Activated CD4-positive, alpha-beta T cell treated with anti-CD3 and anti-CD28 coated beads, Interleukin-2, Interleukin-4, amounts not matched to agents 100 ng/mL and 50 ng/mL, durations not matched to agents 16 hours and 8 hours (primary cell): ENCODE measurements at places on chromosomes 1 and 21.
A peak's percentile ranks its signal among the peaks of the same experiment; 100 is the strongest.

- DNase-seq: no peak
These were observed 252.0 kb downstream of the PTBP2 start for GRCh38 chr1:96973605-96974004.

DNA sequence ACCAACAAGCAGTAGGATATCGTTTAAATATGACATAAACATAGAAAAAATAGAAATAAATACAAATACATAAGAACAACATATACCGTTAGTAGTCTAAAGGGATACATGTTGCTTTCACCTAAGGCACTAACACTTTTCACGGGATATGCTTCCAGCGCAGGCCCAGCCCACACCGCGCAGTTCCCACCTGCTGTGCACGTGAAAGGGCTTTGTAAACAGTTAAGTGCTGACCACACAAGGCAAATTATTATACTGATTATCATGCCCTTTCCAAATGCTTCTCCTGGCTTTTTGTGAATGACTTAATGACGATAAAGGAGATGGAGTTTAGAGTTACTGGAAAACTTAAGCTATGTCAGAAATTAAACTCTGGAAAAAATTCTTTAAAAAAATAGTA is 11.3 kb upstream of the IL22RA1 start:
- DNase-seq: no peak

GRCh38 chr1:217072926-217073325 is 349.7 kb upstream of the ESRRG start:
- DNase-seq: no peak

GRCh38 chr1:1333551-1334241 is 2.6 kb downstream of the TAS1R3 start:
- DNase-seq: no peak

DNA sequence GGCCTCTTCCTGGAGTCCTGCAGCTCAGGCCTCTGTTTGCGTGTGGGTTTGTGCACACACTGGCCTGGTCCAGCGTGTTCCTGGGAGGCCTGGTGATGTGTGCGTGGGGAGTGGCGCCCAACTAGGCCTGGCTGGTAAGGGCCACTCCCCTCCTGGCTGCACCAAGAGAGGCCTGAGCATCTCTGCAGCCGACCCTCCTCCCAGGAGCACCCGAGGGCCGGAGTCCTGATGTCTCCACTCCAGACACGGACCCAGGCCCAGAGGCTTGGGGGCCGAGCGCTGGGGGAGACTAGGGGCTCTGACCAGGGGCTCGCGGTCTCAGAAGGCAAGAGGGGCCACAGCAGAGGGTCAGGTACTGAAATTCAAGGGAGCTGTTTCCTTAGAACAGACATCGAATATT is 33.3 kb downstream of the MORN1 start:
- no peak for DNase-seq

DNA sequence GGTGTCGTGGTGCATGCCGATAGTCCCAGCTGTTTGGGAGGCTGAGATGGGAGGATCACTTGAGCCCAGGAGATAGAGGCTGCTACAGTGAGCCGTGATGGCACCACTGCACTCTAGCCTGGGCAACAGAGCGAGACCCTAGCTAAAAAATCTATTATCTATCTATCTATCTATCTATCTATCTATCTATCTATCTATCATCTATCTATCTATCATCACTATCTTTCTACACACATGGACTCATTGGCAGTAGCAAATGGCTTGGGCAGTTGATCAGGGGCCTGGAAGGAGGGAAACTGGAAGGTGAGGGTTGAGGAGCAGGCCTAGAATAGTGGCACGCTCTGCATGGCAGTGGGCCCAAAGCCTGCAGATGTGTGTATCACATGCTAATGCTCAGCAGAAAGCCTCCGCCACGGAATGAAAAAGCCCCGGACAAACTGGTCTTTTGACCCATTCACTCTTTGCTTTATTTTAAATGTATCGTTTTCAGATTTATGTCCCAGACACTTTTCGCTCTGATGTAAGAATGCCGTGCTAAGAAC is 7.3 kb upstream of the HUNK start:
- DNase-seq: no peak

DNA sequence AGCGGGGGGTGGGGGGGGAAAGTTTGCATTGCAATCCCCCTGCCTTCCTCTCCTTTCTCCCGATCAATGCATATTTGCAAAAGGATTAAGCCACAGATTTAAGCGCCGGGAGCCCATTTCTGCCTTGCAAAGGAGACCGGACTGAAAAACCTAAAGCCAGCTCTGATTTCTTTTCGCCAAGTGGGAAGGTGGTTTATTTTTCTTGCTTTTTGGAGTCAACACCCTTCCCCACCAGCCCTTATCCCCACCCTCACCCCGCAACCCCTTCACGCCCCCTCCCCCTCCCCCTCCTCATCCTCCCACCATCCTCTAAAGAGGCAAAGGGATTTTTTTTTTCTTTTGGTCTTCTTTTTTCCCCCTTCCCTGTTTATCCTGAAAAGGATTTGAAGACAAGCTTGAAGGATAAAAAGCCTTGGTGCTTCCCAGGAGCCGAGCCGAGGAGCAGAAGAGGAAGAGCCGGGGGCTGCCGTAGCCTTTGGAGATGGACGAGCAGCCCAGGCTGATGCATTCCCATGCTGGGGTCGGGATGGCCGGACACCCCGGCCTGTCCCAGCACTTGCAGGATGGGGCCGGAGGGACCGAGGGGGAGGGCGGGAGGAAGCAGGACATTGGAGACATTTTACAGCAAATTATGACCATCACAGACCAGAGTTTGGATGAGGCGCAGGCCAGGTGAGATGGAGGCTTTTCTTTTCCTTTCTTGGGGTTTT is 513 bp downstream of the PBX1 start:
- DNase-seq: no peak

- no peak for DNase-seq
These were observed 3.7 kb downstream of the GADD45A start for GRCh38 chr1:67688526-67689219.

- no peak for DNase-seq
These were observed 12.6 kb downstream of the TRIM46 start for GRCh38 chr1:155186067-155186793.

DNA sequence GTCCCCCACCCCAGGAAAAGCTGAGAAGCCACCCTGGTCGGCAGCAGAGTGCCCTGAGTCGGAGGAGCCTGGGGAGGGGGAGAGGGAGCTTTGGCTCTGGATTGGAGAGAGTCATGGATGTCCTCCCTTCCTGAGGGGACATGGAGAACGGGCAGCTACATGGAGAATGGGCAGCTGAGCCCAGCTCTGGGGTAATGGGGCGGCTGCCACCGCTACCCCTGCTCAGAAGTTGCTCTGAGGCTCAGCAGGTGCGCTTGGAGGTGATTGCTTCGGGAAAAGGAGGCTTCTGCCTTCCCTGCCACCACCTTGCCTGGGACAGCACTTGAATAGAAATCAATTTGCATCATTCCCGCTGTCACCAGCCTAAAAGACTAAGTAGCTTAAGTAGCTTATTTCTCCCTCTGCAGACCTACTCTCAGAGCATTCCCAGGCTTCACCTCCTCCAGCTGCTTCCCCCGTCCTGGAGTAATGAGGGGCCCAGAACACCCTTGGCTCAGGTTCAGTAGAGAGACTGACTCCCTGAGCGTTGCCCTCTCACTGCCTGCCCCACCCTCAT is 8.3 kb downstream of the DISP3 start:
- DNase-seq: no peak

- DNase-seq: no peak
These were observed 22.7 kb downstream of the POFUT2 start for GRCh38 chr21:45264912-45265515.

DNA sequence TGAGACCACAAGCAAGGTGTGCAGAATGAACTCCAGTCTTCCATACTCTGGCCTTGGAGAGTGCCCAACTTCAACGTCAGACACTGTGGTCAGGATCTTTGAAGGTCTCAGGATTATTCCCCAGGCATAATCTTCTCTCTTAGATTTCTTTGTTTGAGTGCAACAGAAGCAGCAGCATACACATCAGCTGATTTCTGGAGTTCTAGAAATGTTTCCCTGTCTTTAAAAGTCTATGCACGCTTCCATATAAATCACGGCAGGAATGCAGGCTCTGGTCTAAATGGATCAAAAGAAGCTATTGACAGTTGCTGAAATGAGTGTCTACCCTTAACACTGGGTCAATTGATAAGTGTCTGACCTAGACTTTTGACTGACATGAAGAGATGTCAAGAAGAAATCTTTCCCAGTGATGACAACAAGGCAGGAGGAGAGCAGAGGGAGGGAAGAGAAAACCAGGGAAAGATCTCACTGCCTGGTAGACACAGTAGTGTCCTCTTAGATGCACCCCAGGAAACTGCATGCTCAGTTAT is 279.7 kb downstream of the SPATA17 start:
- DNase-seq: no peak

DNA sequence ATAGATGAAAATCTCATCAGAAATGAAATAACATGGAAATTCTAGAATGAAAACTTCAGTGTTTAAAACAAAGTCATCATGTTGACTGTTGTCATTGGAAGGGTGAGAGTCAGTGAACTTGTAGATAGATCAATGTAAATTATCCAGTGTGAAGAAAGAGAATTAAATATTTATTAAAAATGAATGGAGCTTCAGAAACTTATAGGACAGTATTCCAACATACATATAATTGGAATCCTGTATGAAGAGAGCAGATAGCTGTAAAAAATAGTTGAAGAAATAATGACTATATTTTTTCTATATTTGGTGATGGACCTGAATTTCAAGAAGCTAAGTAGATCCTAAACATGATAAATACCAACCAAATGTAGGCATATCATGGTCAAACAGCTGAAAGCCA is 60.0 kb downstream of the MAN1A2 start:
- DNase-seq: no peak

DNA sequence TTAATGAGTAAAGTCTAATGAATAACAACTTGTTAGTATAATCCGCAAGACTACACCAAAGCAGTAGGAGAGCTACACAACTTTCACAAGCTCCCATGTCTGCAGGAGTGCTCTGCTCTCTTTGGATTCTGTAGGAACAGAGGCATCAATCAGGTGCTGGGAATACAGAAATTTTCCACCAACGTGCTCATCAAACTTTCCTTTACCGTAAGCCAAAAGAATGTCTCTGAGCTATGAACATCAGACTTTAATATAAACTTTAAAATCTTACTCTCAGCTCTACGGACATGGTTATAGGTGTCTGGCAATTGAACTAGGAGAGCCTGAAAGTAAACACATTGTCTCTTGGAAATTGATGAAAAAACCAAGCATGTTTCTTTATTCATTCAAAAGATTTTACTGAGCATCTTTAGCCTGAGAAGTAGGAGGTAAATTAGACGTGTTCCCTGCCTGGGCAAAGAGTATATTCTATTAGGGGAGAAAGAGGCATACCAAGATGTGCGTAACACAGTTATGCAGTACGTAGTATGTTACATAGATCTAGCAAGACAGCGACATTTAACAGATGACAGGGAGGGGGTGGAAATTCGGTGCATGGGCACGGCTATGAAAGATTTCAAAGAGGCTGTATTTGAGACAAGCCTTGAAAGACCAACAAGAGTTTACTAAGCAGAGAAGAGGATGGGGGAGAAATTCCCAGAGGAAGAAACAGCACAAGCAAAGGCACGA is 85.2 kb downstream of the TM2D1 start:
- no peak for DNase-seq

DNA sequence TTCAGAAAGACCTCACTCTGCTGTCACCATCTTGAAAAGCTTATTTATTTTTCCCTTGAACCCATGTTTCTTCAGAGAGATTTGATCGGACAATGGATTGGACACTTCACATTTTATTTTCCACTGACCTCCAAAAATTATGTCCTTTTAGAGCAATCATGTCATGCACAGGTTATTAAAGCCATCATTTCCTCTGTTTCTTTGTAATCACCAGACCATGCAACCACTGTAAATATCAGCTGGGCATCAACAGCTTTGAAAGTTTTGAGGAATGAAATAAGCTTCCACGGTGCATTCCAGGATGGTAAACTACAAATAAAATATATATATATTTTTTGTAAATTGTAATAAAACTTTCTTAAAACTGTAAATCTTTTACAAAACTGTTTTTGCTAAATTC is 144.1 kb upstream of the ADAMTS5 start:
- DNase-seq: no peak

GRCh38 chr1:66300972-66301451 is 232.9 kb upstream of the SGIP1 start:
- DNase-seq: peak; percentile 70

- DNase-seq: no peak
These were observed 6.6 kb upstream of the C1orf174 start for GRCh38 chr1:3906672-3907020.

GRCh38 chr1:89724369-89725010 is 91.6 kb downstream of the LRRC8C start:
- peak; percentile 89 for DNase-seq

DNA sequence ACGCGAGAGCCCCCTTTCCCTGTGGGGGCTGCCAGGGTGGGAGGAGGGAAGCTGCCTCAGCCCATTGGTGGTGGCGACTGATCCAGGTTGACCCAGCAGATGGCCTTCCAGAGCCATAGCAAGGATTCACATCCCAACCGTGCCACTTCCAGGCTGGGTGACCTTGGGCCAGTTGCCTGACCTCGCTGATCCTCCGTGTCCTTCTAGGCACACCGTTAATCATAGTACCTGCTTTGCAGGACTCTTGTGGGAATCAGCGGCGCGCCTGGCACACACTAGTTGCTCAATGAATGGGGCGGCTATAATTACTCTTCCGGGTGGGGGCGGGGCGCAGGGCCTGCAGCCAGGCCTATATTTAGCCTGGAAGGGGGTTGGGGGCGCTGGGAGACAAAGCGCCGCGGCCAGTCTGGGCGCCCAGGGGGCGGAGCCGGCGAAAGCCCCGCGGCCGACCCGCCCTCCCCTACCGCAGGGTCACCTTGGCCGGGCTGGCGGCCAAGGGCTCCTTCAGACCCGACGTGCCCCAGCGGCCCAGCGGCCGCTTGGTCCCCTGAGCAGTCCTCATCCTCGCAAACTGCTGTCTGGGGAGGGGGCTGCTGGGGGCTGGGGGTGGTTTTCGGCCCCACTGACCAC is 5.1 kb downstream of the HSPB7 start:
- DNase-seq: peak; percentile 5

DNA sequence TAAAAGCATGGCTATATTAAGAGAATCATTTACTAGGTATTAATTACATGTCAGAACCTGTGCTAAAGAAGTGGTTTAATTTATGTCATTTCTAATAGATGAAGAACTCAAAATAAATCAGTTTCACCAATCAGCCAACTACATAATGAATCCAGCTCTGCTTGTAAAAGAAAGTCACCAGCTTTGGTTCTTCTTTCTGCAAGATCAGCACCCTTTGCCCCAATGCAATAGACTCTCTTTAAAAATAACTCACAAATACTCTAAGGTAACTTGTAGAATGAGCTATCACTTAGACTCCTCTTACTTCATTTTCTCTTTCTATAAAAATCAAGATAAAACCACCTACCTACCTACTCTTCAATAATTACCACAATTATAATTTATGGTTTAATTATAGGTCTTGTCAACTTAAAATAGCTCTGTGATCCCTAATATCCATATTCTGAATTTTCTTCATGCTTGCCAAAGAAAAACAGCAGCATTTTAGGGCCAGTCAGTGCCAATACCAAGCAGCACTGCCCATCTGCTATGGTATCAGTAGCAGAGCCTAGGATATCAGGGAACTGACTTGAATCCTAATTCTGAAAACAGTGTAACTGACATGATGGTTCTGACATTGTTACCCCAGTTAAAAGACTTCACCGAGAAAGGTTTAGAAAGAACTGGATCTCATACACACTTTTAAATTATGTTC is 11.3 kb downstream of the SLC19A2 start:
- DNase-seq: no peak
